ENCODE measurements at places on chromosomes 3 and 15. TPM values are rescaled to one million over a fixed set of nuclear protein-coding genes. Genes with fewer than 3 reads are reported as not detected.

UROC1 gene
- total RNA-seq, result not detected

DNA sequence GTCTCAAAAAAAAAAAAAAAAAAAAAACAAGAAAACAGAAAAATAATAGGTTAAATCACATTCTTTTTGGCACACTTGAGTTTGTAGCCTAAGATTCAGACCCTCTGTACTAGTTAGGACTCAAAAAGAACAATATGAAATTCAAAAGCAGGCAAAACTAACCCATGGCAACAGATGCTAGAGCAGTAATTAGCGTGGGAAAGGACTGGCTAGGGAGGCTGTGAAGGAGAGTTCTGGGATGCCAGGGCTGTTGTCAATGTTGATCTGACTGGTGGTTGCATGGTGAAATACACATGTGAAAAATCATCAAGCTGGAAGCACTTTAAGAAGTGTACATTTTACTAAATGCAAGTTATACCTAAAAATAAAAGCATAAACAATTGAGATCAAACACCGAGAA, 35.6 kb downstream of the KLHL6 start:
- no peak for DNase-seq

DNA sequence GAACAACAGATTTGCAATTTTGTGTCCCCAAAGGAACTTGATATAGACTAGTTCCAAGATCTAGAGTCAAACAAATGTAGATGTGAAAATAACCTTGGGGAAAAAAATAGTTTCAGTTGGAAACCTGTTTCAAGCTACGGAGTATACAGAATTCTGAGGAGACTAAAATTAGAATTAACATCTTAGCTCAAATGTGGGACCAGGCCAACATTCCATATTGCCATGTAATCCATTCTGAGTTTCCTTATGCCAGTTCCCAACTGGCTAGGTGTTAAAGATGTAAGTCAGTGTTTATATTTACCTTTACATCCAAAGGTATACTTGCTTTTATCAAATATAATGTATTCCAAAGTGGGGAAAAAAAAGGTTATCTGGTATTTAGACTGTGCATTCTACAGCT, 76.3 kb downstream of the UBE3A start:
- DNase-seq, result no peak

- no peak for DNase-seq
These were observed 314.1 kb upstream of the LRRC3B start for GRCh38 chr3:26308454-26308853.

TM4SF4 gene
- not detected for total RNA-seq

GRCh38 chr3:192855434-192855833, 62.2 kb downstream of the MB21D2 start:
- DNase-seq, result no peak

GRCh38 chr3:143716731-143717130, 131.5 kb downstream of the SLC9A9 start:
- no peak for DNase-seq

DNA sequence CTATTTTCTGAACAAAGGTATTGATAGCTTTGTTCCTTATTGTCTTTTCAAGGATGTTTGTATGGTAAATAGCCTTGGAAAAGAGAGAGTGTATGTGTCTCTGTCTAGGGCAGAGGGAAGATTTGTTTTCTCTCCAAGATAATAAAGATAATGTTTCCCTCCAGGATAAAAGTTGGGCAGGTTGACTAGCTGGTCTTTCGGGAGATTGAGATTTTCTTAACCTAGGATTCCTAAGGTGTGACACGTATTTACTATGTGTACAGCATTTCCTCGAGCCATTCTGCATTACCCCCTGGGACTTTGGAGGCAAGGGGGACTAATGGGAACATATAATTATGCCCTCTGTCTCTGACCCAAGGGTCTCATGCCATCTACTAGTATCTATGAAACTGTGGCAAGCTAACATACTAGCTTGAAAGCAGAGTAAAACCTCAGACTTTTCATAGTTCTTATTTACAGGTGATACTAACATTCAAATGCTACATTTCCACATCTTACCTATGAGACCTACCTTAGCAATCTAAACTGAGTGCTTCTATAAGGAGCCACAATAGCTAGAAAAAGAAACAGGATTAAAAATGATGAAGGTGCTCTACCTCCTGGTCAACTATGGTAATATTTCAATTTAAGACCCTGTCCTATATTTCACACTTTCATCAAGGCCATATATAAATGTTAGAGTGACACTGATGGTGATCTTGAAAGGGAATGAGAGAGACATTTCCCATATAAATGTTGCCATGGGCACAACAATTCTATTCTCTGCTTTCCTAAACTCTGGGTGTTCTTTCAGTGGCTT, 252.9 kb upstream of the CBLB start:
- no peak for DNase-seq

- no peak for DNase-seq
These were observed 18.9 kb upstream of the TIGIT start for GRCh38 chr3:114274929-114275328.

GOLGA8T gene
- total RNA-seq, result 0.27 TPM

LRRC49 gene
- 79.8 TPM for total RNA-seq

- DNase-seq, result no peak
These were observed 27.6 kb downstream of the CHST14 start for GRCh38 chr15:40498418-40498817.

- no peak for DNase-seq
These were observed 3.8 kb upstream of the KCNMB2 start for GRCh38 chr3:178532476-178532875.

ZNF860 gene
- 0.17 TPM for total RNA-seq

KIF15 gene
- total RNA-seq, result 1.1 TPM

SLC25A36 gene
- total RNA-seq, result 86.2 TPM

DNA sequence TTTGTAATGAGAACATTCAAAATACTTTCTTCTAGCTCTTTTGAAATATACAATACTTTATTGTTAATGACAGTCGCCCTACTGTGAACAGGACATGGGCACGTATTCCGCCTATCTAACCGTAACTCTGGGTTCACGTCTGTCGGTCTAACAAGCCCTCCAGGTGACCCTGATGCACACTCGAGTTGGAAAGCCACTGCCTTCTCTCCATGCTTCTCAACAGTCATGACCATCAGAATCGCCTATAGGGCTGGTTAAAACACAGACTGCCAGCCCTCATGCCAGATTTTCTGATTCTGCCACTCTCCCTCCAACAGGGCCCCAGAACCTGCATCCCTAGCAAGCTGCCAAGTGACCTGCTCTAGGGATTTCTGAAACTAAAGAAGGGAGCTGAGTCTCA, 140.2 kb downstream of the FOXP1 start:
- DNase-seq, result no peak

RGMA gene
- 27.0 TPM for total RNA-seq

PRR20G gene
- not detected for total RNA-seq

DNA sequence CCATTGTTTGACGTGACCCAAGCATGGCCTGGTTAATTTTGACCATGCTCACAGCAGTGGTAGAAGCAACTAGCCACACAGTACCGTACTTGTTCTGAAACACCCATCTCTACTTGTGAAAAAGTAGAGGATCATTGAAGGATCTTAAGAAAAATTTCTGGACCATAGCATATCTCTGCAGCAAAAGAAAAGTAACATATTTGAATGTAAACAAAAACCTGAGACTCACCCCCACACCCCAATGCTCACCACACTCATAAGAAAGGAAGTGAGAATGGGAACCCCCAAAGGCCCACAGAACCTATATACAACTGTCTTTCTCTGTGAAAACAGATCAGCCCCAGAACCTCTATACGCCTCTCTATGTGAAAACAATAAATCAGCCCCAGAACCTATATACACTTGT, 33.8 kb upstream of the TFRC start:
- DNase-seq, result no peak

BFSP2 gene
- total RNA-seq, result not detected

SEC22A gene
- 10.4 TPM for total RNA-seq

CFAP91 gene
- total RNA-seq, result 0.45 TPM

- no peak for DNase-seq
These were observed 126.5 kb downstream of the FAM43A start for GRCh38 chr3:194812176-194812575.

PPIP5K1 gene
- 11.3 TPM for total RNA-seq

NEK10 gene
- 16.9 TPM for total RNA-seq

GRCh38 chr3:155339052-155339451, 45.6 kb upstream of the STRIT1 start:
- no peak for DNase-seq

MAN2C1 gene
- 96.9 TPM for total RNA-seq

DNA sequence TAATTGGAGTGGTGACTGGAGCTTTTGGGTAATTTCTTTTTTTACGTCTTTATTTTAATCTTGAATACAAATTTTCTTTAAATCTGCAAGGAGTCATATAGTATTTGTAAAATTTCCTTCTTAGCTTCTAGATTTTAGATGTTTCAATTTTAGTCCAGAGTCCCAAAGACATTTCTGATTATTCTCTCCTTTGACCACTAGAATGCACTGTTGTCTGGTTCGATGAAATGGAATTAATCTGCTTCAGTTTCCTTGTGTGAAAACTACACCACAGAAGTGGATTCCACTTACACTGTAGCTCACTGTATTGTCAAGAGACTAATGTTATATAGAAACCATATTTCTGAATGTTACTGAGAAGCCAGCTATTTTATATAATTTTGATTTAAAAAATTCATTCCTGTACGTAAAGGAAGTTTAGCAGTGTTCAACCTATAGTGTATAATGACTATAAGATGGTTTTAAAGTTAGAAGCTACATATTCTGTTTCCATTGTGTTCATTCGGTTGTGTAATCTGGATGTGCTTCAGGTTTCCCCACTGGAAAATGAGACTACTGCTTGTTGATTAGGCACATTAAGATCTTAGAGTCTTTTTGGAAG, 6.1 kb downstream of the GRAMD1C start:
- no peak for DNase-seq

DNA sequence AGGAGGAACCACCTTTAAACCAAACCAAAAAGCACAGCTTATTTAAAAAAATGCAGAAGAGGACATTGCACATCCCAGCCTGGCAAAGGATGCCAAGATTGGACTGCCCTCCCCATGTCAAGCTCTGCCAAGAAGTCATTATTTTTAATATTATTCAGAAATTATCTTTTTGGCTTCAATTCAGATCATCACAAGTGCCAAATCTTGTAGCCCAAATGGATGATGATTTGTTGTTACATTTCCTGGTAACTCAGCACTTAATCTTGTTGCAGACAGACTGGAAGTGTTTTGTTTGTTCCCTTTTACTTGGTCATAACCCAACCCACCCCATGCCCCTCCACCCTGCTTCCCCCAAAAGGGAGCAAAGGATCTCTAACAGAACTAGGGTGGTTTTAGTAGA, 28.1 kb upstream of the LXN start:
- DNase-seq, result no peak

- DNase-seq, result no peak
These were observed 24.6 kb downstream of the GTF2E1 start for GRCh38 chr3:120767106-120767505.

XIRP1 gene
- total RNA-seq, result 263 TPM

- DNase-seq, result no peak
These were observed 211.2 kb downstream of the TJP1 start for GRCh38 chr15:29611057-29611456.

SOX14 gene
- total RNA-seq, result not detected

DNA sequence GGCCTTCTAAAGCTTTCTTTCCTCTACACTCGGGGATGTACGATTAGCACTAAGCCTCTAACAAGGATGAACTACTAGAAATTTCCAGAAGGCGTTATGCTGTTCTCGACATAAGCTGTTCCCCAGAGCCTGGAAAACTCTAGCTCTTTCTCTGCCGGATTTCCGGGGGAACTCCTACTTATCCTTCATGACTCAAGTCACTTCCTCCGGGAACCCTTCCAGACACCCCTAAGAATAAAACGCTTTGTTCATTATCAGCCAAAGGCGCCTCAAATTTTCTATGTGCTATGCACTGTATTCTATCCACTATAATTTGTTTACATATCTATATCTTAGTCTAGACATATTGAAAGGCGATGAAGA, 455 bp upstream of the SNAP23 start:
- no peak for DNase-seq

DNA sequence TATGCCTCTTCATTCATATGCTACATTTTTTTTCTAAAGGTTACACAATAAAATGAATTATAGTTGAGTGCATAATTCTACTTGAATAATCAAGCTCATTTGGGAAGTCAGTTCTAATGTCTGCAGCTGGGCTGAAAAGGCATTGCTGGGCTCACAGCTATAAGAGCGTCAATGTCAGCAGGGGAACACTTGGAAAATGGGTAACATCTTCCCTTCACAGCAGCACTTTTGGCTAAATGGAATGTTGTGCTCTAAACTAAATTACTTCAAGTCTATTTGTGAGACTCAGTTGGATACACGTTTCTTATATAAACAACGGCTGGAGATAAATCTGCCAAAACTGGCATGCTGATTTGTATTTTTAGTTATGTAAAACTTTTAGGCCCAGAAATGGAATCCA, 357.8 kb downstream of the TBL1XR1 start:
- no peak for DNase-seq

CCR8 gene
- total RNA-seq, result not detected

- DNase-seq, result no peak
These were observed 78.1 kb downstream of the ITGB5 start for GRCh38 chr3:124809039-124809438.

SMCO1 gene
- total RNA-seq, result 110 TPM

DNA sequence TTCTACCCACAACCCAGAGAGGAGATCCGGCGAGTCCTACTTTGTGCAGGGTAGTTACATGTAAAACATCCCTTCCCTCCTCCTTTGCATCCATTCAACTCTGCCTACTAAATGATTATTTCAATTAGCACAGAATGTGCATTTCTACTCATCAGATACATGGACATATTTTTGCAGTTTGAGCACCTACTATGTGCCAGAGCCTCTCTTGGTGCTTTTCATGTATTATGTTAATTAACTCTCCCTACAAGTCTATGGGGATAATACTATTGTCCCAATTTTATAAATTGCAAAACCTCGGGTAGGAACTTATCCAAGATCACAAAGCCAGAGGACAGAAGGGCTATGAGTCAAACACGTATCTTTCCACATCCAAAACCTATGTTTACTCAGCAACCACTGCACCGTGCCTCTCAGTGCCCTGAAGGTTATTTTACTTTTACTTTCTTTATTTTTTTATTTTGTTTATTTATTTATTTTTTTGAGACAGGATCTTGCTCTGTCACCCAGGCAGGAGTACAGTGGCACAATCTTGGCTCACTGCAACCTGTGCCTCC, 432.8 kb downstream of the MAGI1 start:
- DNase-seq, result no peak

P2RY1 gene
- total RNA-seq, result 11.5 TPM

PRKCI gene
- 15.8 TPM for total RNA-seq

DNA sequence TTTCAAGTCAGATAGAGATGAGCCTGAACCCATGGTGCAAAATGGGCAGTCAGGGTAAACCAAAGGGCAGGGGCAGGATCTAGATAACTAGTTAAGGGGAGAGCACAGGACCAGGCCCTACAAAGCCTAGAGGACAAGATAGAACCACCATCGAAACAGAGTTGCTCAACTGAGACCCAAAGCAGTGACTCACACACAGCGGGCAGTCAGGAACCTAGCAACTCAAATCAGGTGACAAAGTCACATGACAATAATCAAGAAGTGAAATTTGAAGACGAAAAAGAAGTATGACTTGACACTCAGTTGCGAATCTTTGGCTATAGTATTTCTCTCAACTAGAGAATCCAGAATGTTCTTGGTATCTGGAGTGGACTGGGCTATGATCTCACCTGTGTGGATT, 136.0 kb upstream of the PTPRG start:
- no peak for DNase-seq

Data from left ventricle myocardium superior (tissue), 1 donor.